Ecto neural progenitor cell (in vitro differentiated cells): ENCODE measurements at places on chromosomes 1 and 21.

DNA sequence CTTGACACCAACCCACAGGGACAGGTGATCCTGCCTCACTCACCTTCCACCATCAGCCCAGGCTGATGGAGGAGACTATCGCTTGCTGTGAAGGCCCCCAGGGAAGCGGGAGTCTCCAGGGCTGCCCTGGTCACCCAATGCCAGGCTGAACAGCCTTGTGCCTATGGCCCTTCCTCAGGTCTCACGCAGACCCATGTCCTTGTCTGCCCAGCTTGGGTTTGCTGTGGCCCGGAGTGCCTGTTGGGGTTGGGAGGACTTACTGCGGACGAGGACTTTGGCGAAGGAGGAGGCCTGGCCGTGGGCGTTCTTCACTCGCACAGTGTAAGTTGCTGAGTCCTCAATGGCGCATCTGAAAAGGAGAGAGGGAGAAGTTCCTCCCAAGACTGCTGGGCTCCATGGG is 14.3 kb downstream of the MYOM3 start:
- no peak for DNase-seq

GRCh38 chr1:27755865-27756264 is 17.2 kb upstream of the STX12 start:
- DNase-seq: no peak

DNA sequence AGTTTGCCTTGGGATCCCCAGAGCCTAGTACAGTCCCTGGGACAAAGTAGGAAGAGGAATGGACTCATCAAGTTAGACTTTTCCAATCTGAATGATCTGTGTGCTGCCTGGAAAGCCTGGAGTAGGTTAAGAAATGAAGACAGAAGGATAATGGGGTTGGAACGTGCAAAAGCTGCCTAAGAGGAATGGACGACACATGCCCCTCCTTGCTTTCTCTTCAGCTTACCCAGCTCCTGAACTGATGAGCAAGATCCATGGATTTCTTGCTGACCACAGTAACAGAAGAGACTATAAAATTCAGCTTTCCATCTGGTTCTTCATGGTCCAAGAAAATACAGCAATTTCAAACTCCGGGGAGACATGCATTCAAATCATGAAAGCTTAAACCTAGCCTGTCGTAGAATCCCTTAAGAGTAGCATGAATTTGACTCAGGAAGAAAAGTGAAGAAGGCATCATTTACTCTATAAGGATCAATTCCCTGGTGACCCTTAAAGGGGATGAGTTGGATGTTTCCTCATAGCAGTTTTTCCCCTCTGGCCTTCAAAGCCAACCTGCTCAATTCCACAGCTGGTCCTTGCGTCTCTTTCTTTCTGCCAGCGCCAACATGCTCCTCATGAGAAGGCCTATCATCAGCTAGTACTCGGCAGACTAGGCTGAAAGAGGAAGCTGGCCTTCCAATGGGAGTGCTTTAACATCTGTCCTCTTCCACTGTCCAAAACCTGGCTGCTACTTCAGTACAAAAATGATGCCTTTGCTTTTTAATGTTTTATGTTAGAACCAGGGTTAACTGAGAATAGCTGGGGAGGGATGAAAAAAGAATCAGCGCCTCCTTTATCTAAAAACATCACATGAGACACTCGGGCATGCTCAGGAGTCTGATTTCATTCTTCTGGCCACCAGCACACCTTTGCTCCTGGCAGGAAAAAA is 5.7 kb upstream of the PEF1 start:
- DNase-seq: no peak

GRCh38 chr1:51679435-51679834 is 62.5 kb downstream of the OSBPL9 start:
- DNase-seq: no peak

- DNase-seq: no peak
Observed at GRCh38 chr1:182288749-182289604, 102.6 kb downstream of the GLUL start.

DNA sequence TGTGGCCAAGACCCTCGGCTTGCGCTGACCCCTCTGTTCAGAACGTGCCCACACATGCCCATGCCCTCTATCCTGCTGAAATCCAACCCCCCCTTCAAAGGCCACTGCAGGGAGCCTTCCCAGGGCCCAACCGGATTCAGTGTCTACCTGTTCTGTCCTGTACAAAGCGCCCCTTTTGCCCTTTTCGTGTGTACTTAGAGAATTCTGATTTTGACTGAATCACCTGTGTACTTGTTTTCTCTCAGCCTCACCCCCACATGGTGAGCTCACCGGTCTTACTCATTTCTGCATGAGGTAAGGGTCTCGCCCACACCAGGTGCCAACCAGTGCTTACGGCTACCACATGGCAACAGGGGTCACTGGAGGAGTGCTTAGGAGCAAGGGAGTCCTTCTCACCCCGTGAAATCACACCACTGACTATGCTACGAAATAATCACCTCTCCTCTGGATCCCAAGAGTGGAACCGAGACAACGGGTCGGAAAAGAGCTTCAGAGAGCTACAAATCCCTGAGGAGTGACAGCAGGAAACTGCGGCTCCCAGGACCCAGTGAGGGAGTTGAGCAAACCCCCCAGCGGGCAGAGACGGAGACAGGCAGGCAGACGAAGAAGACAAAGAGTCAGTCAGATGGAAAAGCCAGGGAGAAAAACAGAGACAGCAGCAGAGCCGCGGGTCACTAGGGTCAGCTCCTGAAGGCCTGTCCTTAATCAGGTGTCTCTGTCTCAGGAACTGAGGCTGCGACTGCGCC is 2.1 kb upstream of the S100A2 start:
- no peak for DNase-seq

DNA sequence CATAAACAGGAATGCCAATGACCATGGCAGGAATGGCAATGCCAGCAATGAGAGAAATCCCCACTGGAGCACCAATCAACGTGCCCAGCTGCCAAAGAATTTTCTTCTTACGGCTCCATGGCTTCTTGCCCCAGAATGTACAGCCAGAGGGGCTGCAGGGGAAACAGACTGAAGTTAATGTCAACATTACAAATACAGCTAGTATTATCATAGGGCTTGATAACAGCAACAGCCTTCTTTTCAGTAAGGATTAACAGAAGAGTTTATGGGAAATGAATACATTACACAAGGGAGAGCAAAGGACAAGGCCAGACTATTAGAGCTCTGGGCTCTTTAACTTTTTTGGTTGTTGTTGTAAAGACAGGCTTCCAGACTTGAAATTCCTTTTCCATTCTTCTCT is 18.2 kb downstream of the RNF19B start:
- DNase-seq: no peak

GRCh38 chr1:207139616-207140015 is 35.6 kb downstream of the C4BPA start:
- DNase-seq: no peak
